ENCODE measurements at places on chromosomes 4 and X. TPM values are rescaled to one million over a fixed set of nuclear protein-coding genes. Genes with fewer than 3 reads are reported as not detected.

DNA sequence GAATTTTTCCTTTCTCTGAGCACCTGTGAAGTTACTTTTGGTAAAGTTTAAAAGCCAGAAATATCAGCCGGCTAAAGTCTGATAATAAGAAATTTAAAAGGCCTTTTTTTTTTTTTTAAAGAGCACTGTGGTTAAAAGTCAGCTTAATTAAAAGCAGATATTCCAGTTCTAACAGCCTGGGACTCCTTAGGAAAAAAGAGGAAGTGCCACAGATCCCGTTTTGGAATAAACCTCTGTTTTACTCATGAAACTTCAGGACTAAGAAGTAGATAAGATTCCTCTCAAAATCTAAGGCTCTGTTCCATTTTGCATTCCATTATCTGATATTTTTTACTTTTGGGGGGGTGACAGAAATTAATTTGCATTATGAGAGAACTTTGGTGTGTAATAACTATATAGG, 37.8 kb downstream of the ABCB7 start:
- no peak for DNase-seq

DNA sequence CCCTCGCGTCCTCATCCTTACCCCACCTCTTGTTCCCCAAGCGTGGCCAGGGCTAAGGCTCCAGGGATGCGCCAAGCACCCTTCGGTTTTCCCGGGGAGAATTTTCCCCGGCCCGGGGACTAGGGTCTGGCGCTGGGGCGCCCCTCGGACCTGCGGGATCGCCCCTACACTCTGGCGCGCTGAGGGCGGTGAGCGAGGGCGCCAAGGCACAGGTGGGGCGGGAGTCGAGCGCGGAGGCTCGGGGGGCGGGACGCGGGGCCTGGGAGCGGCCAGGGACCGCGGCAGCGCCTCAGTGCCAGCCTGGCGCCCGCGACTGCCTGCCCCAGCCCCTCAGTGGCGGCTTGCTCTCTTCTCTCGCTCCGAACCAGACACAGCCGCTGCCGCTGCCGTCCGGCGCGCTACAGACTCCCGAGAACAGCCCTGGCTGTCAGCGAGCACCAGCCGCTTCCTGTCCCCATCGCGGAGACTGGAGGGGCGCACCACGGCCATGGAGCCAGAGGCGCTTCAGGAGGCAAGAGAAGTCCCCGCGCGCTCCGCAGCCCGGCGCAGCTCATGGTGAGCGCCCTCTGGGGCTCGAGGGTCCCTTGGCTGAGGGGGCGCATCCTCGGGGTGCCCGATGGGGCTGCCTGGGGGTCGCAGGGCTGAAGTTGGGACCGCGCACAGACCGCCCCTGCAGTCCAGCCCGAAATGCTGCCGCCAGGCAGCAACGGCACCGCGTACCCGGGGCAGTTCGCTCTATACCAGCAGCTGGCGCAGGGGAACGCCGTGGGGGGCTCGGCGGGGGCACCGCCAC, at the start of gene DRD5:
TSS of gene DRD5 (plus strand) at position 292 of the 793 bp plus-strand sequence. CDS start at position 688, 396 bp downstream.
- no peak for DNase-seq

DNA sequence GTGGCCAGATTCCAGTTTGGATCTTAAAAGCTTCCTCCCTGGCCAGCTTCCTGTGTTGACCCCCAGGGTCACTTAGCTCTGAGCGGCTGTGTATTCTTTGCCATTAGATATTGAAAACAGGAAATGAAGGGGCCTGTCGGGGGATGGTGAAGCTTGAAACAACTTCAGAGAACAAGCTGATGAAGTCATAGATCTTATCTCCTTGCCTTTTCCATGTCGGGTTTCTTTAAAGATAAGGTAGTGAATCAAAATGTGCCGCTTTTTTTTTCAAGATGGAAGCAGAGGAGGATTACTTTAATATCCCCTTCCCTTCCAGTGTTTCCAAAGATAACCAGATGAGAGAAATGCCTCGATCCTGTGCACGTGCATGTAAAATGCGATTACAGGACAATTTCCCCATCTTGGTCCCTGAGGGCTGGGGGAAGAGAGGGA, 508.5 kb downstream of the MID1IP1 start:
- DNase-seq = no peak

- DNase-seq = no peak
Measured at GRCh38 chr4:53461244-53461643, 83.8 kb downstream of the FIP1L1 start.

Gene ALPK1
- 73.0 TPM for total RNA-seq

GRCh38 chrX:14006540-14006939, 23.2 kb downstream of the GEMIN8 start:
- no peak for DNase-seq

GRCh38 chr4:108118505-108118904, 50.2 kb downstream of the LEF1 start:
- peak; percentile 20 for DNase-seq

DNA sequence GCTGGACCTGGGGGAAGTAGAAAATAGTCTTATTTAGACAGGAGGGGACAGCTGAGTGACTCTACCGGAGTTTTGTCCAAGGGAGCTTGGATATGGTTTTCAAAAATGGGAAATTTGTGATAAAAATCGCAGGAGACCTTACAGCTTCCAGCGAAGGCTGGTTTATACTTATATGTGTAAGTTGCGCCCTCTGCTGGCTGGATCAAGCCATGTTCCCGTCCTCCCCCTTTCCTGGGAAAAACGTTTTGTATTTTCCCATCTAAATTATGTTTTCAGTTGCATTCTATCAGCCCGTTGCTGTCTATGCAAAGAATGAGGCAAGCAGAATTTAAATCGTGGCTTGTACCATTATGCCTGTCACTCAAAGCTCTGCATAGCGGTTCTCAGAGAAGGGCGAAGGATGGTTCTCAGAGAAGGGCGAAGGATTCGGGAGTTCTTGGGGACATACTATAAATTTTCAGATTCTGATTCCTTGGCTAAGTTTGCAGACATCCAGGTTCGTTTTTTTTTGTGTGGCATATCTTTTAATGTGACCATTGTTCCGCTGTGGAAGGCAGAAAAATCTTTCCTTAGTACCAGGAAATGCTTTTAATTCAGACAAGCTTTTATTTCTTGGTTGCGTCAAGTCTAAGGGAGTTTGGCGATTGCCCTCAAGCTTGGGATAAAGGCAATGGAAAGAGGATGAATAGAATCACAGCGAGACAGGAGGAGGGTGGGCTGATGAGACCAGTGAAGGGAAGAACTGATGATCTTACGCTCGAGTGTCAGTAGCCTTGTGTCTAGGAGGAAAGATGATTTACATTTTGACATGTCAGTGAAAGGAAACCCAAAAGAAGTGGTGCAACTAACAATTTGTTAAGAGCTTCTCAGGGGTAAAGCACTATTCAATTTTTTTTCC, 128.5 kb upstream of the ARX start:
- DNase-seq = peak; percentile 29

DNA sequence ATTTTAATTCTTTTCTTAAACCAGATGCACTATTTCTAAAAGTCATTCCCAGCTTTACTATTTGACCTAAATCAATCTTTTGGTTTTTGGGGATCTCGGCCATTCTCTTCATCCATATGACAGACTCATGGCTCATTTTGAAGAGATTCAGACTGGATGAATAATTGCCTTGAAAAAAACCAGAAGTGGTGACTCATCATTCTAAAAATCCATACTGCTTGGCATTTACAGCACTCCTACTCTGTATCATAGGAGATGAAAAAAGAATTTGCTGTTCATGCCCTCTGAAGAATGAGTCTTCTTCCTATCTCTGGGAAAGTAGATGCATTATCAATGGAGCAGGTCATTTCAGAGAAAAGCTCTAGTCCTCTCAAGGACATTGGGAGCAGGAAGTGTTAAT, 220.5 kb upstream of the RPS6KA3 start:
- no peak for DNase-seq
